Activated naive CD4-positive, alpha-beta T cell treated with anti-CD3 and anti-CD28 coated beads, Interleukin-2, amount 50 U/mL, for 72 hours (primary cell): ENCODE measurements at places on chromosomes 7 and 10.
A peak's percentile ranks its signal among the peaks of the same experiment; 100 is the strongest.

DNA sequence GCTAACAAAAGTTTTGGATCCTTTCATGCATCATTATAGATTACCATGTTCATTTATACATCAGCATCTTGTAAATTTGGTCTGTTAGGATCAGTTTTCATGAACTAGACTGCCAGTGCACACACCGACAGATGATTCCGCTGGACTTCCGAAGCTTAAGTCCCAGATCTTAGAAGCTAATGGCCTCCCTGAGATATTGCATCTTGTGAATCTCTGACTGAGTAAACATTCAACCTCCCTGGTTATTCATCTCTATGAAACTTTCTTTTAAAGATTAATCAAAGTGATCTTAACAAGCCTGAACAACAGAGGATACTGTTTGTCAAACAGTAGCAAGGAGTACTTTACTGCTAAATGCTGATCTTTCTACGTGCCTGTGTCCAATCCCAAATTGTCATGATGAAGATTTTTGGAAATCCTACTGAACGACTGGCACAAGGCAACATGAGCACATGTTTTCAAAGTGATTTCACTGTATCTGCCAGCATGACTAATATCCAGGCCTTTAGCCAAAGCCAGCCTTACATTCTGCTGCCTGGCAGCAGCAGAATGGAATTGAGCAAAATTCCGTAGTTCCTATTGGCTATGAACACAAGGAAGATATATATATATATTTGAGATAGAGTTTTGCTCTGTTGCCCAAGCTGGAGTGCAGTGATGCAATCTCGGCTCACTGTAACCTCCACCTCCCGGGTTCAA is 91.3 kb upstream of the ANK3 start:
- DNase-seq, result no peak

DNA sequence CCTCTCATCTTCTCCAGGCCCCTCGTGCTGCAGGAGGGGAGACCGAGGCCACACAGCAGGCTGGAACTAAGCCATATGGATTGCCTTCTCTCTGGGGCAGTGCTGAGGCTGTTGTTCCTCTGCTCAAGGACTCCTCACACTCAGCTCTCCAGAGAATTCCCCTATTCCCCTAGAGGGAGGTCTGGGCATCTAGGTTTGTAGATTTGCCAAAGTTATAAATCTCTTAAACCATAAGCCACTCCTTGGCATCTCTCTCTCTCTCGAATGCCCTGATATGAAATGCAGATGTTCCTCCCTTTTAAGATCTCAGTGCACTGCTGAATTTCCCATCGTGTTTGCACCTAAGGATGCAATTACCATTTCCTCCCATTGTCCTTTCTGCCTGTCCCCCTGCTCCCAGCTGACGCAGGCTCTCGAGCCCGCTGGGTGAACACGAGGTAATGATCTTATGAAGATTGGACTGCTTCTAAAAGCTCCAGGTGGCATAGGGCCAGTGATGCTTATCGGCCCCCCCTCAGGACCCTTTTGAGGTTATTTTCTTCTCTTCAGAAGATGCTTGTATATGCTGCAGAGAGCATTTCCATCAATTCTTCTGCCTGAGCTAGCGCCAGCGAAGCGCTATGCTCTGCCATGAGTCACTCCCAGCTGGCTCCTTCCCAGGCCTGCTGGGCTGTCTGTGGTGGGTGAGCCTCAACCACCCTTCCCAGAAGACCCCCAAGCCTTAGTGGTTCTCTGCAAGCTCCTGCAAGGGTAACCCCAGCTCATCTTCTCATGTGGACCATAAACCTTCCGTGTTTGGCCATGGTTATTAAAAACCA is 41.6 kb upstream of the AQP1 start:
- no peak for DNase-seq

GRCh38 chr7:157016024-157016351 is 5.5 kb upstream of the MNX1 start:
- peak; percentile 53 for DNase-seq

DNA sequence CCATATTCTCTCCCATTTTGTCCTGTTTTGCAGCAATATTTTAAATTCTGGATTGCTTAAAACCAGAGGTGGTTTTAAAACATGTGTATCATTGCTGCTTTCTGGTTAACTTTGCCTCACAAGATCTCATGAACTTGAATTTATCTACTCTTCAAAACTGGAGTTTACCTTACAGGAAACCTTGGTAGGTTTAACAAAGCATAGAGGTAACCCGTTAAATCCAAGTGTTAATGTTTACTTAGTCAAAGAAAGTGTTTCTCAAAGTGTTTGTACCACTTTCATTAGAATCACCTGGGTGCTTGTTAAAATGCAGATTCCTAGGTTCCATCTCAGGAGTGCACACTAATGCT is 44.0 kb upstream of the VDAC2 start:
- no peak for DNase-seq

DNA sequence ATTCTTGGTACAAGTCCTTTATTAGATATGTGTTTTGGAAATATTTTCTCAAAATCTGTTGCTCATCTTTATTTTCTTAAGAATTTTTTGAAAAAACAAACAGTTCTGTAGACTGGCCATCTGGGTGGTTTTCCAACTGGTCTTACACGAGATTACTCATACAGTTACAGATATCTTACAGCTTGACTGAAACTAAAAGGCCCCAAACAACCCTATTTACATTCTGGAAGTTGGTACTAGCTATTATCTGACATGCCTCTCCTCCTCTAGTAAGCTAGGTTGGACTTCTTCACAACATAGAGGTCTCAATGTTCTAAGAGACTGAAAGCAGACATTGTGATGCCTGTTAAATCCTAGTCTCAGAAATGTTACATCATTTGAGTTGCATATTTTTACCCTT is 52.0 kb downstream of the ZNF22 start:
- DNase-seq, result no peak

- DNase-seq, result no peak
Observed at GRCh38 chr10:61931620-61932332, 30.3 kb downstream of the ARID5B start.

DNA sequence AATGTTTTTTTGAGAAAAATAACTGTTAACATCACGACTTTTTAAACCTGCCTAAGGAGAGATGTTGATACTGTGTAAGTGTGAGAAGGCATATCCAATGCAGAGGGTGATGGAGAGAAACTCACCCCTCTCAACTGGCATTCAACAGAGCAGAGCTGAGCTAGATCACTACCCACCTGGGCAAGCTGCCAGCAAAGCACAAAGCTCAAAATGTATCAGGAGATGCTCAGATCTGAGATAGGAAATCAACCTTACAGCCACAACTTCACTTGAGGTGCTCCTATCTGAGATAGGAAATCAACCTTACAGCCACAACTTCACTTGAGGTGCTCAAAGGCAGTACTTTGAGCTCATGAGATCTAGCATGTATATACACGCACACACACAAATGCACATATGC is 151.5 kb upstream of the PDE1C start:
- no peak for DNase-seq

DNA sequence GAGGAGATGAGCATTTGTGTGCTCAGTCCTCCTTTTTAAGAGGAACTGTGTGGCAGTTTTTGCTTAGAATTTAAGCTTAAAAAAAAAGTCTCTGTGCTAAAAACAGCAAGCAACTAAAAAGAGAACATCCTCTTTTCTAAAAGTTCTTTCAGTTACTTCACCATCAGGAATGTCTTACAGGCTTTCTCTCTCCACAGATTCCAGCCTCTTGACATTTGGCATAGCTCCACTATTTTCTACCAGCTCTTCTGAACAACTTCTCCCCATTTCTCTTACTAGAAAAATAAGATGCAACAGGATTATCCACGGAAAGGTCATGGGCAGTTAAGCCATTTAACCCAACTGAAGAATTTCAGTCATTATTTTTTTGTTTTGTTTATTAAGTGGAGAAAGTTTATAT is 13.2 kb downstream of the PCLO start:
- no peak for DNase-seq

DNA sequence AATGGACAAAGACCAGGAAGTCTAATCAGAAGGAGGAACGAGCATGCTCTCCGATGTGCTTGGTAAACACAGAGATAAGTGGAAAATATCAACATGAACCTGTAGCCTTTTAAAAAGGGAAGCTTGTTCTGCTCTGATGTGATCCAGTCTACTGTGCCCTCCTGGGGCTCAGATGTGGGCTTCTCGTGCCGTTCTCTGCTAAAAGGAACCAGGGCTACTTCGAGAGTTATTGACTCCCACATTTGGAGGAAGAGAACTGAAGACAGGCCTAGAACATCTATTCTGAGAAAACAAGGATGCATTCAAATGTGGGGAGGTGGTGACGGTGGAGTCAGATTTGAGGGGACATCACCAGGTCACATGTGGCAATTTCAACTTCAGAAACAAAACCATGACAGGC is 325.4 kb downstream of the GLRX3 start:
- no peak for DNase-seq

DNA sequence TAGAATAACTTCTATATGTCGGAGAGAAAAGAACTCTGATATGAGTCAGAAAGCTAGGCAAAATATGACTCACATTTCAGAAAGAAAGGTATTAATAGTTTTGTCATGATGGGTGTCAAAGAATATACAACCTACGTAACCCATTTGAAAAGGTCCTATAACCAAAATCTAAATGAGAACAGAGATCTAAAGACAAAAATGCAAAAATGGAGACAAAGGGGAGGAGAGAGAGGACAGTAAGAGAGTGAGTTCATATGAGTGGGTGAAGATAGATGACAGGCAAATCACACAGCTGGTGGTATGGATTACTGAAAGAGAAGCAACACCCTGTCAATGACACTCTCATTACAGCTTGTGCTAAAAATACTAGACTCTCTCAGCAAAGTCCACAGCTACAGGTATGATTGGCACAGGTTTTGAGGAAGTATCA is 25.6 kb downstream of the ANKMY2 start:
- no peak for DNase-seq
